ENCODE measurements at places on chromosomes 5 and 9.

DNA sequence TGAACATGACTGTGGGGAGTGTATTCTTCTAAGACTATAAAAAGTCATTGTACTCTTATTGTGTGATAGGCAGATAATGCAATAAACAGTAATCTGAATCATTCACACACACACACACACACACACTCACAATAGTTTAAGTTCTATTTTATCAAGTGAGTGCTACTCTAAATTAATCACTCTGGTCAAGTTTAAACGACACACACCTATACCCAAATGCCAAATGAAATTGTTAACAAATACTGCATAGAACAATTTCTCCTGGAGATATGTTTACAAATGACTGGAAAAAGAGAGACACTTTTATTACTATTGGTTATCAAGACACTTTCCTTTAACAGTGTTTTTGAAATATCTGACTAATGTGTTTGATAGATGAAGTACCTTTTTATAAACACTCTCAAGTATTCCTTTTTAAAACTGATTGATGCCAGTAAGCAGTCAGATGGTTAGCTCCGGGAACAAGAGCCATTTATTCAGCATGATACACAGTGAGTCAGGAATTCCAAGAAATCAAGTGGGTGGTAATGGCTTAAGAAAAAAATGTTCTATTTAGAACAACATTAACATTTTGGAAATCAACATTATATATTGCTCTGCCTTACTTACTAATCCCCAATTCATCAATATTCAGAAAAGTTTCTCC lies 521.6 kb upstream of the ST8SIA4 start:
- peak; percentile 90 for DNase-seq

GRCh38 chr9:129319938-129320481 lies 141.9 kb upstream of the IER5L start:
- no peak for DNase-seq

DNA sequence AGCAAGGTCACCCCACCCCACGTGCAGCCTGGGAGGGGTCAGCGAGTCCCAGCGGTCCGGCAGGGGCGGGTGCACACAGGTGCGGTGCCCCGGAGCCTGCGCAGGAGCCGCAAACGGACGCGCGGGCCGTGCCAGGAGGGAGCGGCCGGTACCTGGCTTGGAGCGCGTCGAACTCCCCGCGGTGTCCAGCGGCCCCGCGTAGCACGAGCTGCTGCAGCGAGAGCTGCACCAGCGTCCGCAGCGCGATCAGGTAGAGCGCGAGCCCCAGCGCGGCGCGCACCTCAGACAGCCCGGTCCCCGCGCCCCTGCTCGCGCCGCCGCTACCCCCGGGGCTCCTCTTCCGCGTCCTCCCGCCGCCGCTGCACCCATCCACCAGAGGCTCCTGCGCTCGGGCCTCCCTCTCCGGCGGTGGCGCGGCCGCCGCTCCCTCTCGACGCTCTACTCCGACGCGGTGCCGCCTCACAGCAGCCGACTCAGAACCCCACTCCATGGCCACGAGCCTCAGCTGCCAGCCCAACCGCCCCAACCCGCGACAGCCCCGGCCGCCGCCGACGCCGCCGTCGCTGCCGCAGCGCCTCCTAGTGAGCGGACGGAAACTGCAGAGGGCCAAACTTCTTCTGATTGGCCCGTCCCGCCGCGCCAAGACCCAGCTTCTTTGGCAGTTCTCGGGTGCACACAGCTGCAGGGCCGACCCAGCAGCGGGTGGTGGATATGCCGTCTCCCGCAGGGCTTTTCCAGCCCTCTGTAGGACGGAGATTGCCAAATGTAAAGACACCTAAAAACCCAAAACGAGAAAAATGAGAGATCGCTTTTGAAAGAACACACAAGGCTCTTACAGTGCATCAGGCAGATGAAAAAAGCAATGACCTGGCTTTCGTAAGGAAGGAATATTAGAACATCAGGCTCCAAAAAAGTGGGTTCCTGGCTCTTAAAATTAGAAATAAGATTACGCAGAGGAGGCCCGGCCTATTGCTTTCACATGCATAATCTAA lies at the start of gene ERMP1:
Gene ERMP1, minus strand, starts transcription at position 580 of the 992 bp plus-strand sequence. Its CDS starts 90 bp downstream, at position 490.
- peak; percentile 82 for DNase-seq

- DNase-seq: peak; percentile 99
Measured at GRCh38 chr5:32507738-32508434, 63.3 kb upstream of the ZFR start.

DNA sequence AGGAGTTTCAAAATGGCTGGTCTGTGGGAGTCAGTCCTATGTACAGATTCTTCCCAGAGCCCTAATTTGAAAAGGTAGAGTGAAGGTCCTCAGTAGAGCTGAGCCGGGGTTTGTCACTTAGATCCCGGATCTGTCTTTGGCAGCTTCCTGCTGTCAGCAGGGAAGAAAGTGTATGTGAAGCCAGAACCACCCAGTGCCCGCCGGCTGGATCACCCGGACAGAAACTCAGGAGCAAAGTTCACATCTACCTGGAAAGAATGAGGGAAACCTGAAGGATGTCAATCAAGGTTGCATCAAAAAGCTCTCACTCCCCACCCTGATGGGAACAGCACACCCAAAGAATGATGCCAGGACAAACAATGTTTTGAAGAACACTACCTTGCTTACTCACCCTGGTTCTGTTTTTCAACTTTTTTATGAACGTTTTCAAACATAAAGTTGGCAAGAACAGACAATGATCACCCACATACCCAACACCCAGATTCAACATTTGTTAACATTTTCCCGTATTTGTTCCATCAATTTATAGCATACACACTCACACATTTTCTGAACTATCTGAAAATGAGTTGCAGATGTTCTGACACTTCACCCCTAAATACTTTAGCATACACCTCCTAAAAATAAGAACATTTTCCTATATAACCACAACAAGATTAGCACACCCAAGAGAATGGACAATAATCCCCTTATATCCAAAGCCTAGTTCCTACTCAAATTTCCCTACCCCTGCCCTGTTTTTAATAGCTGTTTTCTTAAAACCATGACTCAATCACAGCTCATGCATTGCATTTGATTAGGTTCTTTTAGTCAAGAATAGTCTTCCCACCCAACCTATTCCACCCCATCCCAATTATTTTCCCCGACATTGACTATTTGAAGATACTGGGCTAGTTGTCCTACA lies 133.9 kb downstream of the LHFPL2 start:
- DNase-seq: peak; percentile 56

- DNase-seq: peak; percentile 51
Measured at GRCh38 chr9:108272349-108272899, 583.4 kb downstream of the ACTL7B start.

DNA sequence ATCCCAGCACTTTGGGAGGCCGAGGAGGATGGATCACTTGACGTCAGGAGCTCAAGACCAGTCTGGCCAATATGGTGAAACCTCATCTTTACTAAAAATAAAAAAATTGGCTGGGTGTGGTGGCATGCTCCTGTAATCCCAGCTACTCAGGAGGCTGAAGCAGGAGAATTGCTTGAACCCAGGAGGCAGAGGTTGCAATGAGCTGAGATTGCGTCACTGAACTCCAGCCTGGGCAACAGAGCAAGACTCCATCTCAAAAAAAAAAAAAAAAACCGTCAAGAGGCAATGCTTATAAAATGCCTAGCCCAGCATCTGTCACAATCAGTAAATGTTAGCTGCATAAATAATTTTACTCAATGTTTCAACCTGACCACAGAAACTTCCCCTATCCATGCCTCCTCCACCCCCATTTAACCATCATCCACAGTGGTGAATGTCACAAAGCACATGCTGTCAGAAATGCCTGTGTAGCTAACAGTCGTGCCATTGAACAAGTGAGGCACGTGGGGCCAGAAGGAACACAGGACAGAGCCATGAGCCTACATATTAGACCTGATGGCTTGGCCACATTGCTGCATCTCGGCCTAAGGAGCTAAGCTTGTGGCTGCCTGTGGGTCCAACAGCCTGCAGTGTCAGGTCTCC lies 16.8 kb upstream of the TCOF1 start:
- no peak for DNase-seq

DNA sequence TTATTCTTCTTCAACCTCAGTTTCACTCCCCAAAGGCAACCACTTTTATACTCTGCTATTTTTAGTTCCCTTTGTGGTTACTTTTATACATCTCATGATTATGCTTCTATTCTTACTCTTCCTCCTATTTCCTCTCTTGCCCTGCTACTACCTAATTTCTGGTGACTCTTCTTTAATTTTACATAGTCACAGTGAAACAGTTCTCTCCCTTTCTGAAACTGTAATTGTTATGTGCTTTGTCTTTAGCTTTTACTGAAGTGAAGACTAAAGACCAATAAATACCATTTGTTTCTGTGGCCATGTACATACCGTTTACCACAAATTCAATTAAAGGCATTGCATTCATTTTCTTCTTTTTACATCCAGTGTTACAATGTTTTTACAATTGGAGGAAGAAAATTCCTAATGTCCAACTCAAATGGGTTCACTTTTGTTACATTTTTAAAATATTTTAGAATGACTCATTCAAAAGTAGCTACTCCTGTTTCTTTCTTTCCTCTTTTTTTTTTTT lies 410.6 kb downstream of the PSAT1 start:
- DNase-seq: peak; percentile 93

DNA sequence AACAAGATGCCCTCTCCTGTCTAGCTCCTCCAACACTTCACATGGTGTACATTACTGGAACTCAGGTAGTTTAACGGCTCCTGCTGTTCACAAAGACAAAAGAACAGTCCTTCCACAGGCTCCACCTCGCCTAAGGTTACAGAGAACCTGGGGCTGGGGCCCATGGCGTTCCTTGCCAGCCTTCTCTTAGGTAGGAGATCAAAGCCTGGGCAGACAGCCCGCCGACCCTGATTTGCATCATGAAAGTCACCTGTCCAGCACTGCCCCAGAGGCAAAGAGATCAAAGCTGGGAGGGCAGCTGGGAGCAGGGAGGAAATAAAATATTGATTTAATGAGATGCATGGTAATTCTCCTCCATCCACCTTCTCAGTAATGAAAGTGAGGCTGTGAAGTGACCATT lies 115.0 kb upstream of the SLIT3 start:
- no peak for DNase-seq

DNA sequence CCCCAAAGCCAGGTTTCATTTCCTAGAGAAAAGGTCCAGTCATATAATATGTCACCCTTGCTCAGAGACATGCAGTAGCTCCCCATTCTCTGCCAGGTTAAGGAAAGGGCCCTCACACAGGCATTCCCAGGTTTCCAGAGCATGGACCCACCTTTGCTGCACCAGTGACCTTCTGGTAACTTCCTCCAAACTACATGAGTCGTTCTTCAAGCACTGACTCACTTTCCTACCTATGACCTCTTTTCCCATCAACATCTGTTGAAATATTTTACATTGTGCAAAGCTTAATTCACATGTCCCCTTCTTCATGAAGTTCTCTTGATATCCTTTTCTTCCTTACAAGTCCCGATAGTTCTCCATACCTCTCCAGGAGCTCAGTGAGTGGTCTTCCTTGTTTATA lies 25.9 kb downstream of the SH3TC2 start:
- no peak for DNase-seq

DNA sequence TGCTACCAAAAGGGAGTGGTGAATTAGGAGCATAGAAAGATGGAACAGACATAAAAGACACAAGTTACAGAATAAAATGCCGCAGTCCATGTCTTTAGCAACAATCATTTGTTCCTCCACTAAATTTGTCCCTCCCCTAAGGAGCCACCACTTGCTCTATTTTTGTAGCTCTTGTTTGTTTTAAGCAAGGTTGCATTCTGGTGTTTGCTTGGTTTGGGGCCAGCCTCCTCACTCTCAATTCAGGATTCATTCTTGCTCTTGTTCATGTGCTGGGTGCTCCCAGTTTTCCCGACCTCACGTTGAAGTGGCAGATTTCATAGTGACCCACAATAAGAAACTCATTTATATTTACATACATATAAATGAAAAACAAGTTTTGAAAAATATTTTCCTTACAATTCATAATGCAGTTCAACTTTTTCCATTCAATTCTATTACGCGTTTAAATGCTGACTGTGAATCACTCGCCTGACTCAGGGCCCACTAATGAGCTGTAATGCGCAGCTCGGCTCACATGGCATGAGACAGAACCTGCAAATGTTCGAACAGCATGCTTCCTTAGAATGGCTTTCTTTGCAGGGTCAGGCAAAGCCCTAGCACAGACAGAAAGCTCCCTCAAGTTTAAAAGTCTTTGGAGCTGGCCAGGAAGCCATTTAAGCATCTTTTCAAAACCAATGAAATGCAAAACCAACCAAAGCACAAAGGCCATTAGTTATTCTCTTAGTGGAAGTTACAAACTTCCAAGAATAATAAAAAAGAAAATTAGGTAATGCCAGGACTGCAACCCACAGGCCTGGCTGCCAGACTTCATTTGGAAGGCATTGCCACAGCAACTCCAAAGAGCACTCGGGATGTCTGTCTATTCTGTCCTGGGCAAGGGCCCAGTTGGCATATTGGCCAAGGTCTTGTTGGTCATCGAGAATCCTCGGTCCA lies 41.7 kb downstream of the RETREG1 start:
- DNase-seq: peak; percentile 87

- peak; percentile 60 for DNase-seq
Measured at GRCh38 chr9:95131023-95131943, 186.2 kb downstream of the FANCC start.

DNA sequence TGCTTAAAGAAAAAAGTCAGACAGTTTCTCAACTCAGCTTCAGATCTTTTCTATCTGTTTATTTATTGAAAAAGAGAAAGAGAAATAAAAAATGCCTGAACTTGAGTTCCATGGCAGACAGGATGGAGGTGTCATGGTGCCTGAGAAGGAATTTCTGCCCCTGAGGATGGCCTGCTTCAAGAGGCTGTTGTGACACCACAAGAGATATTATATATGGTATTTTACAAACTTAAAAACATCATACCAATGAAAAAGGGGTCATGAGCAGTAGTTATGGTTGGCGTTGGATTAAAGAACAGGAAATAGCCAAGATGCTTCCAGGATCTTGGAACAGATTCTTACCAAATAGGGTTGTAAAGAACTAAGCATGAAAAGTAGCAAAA lies 344.6 kb downstream of the GLIS3 start:
- peak; percentile 56 for DNase-seq

DNA sequence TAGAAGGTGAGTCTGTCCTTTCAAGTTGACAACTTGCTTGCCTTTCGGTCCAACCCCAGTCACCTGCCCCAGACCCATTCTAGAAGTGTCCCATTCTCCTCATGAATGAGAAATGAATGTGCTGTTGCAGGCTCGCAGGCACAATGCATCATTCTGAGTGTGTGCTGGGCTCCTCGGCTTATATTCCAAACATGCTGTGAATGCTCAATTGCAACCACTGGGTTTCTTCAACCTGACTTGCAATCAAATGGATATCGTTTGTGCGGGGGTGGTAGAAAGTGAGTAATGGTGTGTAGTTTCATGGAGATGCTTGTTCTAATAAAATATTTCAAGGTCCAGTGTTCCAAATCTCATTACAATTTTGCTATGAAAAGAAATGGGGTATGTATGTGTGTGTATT lies 256.6 kb upstream of the IL12B start:
- DNase-seq: no peak

Measured in fibroblast of skin of right biceps (primary cell).